Right atrium auricular region (tissue), 2 donors: ENCODE measurements at places on chromosomes 2 and 18.

DNA sequence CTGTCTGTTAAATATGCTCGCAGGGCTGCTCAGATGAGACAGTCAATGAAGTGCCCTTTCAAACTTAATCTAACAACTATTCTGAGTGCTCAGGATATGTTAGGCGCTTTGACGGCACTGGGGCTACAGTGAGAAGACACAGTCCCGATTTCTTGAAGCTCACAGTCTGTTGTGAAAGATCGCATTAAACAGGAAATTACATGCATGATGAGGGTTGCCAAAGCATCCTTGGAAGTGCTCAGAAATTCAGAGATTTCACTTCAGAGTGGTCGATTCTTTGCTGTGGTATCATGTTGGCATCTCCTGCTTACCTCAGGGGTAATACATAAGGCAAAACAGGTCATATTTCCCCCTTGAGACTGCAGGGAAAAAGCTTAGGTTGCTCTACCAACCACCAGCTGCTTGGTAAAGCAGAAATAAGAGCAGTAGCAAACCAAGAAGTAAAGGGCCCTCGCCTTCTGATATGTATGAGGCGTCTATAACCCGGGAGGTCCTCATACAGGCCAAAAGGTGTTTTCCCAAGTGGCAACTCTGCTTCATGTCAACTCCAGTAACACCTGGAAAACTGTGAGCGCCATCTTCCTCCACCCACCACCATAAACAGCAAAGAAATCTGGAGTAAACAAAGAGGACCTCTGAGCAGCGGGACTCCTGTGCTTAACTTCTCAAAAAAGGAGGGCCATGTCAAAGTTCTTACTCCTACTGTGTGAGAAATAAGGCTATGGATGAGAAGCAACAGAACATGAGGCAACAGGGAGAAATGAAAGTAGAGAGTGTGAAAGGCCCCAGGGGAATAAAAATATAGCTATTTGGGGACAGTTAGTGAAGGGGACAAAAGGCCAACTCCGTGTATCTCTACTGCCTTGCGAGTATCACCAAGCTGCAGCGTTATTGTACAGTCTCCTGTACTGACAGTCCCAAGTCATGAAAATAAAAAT lies 79.3 kb downstream of the CLHC1 start:
- H3K4me3 ChIP-seq: no peak overlapping the region
- no peaks in the 10 kb centered on the region for H3K36me3 ChIP-seq
- peaks cover 31% of the 10 kb centered on the region for H3K4me1 ChIP-seq

- no peaks in the 10 kb centered on the region for H3K4me1 ChIP-seq
- H3K27ac ChIP-seq: no peak overlapping the region
- no peaks in the 10 kb centered on the region for H3K36me3 ChIP-seq
- DNase-seq: no peak
Measured at GRCh38 chr2:181643151-181643550, 13.8 kb downstream of the CERKL start.

DNA sequence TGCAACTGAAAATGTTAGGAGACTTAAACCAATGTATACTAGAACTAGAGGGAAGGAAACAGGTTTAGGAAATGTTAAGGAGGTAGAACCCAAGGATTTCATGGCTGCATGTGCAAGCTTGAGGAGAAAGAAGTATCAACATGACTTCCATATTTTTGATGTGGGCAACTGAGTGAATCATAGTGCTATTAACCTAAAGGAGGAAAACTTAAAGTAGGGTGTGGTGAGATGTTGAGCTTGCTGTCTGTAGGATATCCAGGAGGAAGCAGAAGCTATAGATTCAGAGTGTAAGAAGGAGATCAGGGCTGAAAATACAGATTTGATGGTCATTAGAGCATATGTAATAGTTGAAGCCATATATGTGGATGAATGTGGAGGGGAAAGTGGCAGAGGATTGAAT lies 31.5 kb downstream of the NDC80 start:
- H3K4me1 ChIP-seq: no peaks in the 10 kb centered on the region
- no peaks in the 10 kb centered on the region for H3K36me3 ChIP-seq
- H3K4me3 ChIP-seq: no peak overlapping the region
- H3K27ac ChIP-seq: no peak overlapping the region
- DNase-seq: no peak

- H3K27me3 ChIP-seq: no peaks in the 10 kb centered on the region
- H3K4me3 ChIP-seq: no peak overlapping the region
- peak overlapping the region; percentile 41 for H3K27ac ChIP-seq
Measured at GRCh38 chr18:62850619-62851306, 135.4 kb downstream of the PHLPP1 start.

DNA sequence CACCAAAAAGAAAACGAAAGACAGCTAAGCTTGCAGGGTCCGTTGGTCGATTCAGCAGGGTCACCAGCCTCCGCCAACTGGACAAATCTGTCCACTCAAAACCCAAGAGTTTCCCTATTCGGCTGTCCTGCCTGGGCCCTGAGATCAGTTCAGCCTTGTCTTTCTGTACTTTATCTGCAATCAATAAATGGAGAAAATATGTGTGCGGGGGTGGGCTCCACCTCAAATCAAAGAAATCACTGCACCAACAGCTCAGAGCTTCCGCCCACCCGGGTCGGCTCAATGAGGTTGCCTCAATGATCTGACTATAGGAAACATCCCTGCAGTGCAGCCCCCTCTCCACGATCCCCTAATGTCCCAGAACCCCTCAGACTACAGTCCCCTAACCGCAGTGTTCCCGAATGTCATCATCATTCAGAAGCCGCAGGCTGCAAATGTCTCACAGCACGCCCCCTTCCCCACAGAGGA lies 447 bp downstream of the GGCX start:
- H3K27ac ChIP-seq: peak overlapping the region; percentile 91
- H3K36me3 ChIP-seq: no peaks in the 10 kb centered on the region
- peak overlapping the region; percentile 93 for H3K4me3 ChIP-seq
- peaks cover 20% of the 10 kb centered on the region for H3K4me1 ChIP-seq
- no peaks in the 10 kb centered on the region for H3K27me3 ChIP-seq
- DNase-seq: no peak
